Stimulated activated CD8-positive, alpha-beta memory T cell treated with anti-CD3 and anti-CD28 coated beads, Interleukin-12 subunit alpha, Interleukin-12 subunit beta, amount 100 ng/mL, for 1 hour (primary cell): ENCODE measurements at places on chromosomes 13 and 19.

GRCh38 chr19:13992025-13992424 is 14.1 kb downstream of the RFX1 start:
- no peak for DNase-seq

GRCh38 chr19:18604820-18605159 is 1.8 kb downstream of the CRLF1 start:
- no peak for DNase-seq

DNA sequence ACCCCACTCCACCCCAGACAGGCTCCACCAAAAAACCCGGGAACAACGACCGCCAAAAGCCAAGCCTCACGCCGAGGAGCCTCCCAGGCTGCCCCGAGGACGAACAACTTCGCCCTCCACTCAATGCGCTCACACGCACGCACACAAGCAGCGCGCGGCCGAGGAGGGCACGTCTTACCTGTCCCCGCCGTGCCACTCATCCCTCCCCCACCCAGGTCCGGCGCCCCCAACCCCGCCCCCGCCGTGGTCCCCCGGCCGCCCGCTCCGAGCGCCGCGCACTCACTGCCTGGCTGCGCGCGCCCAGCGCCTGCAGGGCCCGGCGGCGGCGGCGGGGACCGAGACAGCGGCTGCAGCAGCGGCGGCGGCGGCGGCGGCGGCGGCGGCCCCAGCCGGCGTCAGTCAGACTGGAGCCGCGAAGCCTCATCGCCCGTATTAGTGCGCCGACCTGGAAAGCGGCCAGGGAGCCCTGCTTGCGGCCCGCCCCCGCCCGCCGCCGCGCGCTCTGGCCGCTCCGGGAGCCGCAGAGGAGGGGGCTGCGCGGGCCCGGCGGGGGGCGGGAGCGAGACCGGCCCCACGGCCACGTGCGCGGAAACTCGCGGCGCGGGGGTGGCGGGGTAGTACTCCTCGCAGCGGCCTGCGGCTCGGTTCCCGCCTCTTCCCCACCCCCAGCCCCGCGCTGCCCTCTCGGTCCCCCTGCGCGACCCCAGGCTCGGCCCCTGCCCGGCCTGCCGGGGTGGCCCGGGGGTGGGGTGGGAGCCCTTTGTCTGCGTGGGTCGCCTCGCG is at the start of gene SMAD9:
Gene SMAD9, minus strand, starts transcription at position 406 of the 783 bp plus-strand sequence. CDS start 40,549 bp downstream, outside the sequence.
- DNase-seq = no peak

DNA sequence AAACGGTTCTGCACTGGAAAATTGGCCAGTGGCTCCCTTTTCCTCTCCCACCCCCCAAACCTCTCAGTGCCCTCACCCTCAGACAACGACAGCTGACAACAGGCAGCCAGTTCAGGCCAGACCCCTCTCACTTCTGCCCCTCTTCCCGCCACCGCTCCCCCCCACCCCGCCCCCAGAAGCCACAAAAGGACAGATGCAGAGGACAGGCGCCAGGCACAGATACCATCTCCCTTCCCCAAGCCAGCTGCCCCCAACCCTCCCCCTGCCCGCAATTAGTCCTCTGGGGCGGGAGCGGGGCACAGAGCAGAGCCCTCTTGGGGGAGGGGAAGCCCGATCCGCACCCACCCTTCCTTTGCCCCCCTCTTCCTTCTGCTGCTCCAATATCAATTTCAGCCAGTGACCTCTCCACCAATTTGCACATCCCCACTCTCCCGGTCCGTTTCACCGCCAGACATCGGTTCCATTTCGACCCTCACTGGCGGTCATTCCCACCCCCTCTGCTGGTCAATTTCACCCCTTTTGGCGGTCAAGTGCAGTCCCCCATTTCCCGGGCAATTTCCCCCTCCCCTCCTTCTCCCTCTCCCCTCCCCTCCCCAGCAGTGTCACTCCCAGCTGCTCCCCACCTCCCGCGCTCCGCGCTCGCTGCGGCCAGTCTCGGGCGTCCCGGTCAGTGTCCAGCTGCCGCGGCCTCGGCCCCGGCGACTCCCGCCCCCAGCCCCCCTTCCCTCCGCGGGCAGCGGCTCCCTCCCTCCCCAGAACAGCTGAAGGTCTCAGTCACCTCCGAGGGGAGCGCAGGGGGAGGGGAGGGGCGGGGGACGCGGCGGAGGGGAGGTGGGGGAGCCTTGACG is at the start of gene SHD:
Gene SHD, plus strand, starts transcription at position 848 of the 848 bp plus-strand sequence. CDS start 798 bp downstream, outside the sequence.
- no peak for DNase-seq

- no peak for DNase-seq
These were observed 281.1 kb downstream of the SPRY2 start for GRCh38 chr13:80059789-80060188.

DNA sequence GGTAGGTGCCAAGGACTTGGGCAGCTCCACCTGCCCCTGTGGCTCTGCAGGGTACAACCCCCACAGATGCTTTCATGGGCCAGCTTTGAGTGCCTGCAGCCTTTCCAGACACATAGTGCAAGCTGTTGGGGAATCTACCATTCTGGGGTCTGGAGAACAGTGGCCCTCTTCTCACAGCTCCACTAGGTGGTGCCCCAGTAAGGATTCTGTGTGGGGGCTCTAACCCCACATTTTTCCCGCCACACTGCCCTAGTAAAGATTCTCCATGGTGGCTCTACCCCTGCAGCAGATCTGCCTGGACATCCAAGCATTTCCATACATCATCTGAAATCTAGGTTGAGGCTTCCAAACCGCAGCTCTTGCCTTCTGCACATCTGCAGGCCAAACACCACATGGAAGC is 149.7 kb upstream of the FNDC3A start:
- no peak for DNase-seq

DNA sequence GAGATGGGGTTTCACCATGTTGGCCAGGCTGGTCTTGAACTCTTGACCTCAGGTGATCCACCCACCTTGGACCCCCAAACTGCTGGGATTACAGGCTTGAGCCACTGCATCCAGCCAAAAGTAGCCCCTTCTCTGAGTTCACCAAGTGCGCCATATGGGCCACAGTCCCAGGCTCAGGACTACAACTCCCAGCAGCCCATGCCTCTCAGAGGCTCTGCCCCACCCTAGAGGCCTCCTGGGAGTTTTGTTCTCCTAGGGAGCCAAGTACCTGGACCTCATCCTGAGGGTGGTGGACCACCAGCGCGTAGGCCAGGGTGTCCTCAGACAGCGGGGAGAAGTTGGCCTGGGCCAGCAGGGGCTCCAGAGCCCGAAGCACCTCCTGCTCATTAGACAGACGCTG is 18.8 kb downstream of the TMEM143 start:
- DNase-seq = no peak

GRCh38 chr13:39498471-39499114 is 104.4 kb downstream of the LHFPL6 start:
- no peak for DNase-seq

- no peak for DNase-seq
These were observed 27.7 kb upstream of the MCF2L start for GRCh38 chr13:112941349-112941748.

DNA sequence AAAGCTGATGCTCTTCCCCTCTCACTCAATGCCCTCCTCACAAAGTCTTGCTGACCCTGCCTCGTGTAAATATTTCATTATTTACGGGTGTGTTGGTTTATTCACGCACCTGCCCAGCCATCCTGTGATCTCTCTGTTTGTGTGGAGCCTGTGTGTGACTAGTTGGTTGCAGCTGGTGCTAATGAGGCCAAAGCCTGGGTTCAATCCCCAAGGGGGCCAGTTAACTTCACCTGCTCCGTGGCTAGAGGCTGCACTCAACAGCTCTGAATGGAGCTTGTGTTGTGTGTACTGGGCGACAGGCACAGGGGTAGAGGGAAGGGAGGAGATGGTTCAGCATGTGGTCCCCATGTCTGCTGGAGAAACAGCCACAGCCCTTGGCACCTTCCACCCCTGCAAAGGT is 109.5 kb downstream of the DNAJC15 start:
- DNase-seq = no peak

- no peak for DNase-seq
These were observed 31.3 kb upstream of the HOMER3 start for GRCh38 chr19:18972301-18972811.

DNA sequence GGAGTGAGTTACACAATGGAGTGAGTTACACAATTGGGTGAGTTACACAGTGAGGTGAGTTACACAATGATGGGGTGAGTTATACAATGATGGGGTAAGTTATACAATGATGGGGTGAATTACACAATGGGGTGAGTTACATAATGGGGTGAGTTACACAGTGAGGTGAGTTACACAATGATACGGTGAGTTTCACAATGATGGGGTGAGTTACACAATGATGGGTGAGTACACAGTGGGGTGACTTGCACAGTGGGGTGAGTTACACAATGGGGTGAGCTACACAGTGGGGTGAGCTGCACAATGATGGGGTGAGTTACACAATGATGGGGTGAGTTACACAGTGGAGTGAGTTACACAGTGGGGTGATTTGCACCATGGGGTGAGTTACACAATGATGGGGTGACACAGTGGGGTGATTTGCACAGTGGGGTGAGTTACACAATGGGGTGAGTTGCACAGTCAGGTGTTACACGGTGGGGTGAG is 52.5 kb upstream of the GAS6 start:
- no peak for DNase-seq

GRCh38 chr13:94479616-94480015 is at the start of gene DCT:
DCT (minus strand) TSS chr13:94479682; CDS start chr13:94479255, 427 bp downstream.
- no peak for DNase-seq

DNA sequence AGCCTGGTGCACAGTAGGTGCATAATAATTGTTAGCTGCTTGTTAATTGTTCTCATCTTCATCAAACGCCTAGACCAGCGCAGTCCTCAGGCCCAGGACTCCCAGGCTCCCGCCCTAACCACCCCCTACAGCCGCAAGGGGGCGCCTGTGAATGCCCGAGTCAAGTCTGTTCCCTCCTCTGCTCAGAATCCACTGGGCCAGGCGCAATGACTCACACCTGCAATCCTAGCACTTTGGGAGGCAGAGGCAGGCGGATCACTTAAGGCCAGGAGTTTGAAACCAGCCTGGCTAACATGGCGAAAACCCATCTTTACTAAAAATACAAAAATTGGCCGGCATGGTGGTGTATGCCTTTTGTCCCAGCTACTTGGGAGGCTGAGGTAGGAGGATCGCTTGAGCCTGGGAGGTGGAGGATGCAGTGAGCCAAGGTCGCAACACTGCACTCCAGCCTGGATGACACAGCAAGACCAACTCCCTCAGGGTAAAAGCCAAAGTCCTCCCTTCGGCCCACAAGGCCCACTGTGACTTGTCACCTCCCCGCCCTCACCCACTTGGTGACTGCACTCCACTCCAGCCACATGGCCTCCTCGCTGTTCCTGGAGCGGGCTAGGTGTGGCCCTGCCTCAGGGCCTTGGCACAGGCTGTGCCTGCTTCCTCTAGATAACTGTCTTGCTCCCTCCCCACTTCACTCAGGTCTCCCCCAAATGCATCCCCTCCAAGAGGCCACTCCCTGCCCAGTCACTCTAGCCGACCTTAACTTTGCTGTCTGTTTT is 9.1 kb downstream of the ZNF653 start:
- DNase-seq = peak; percentile 43

DNA sequence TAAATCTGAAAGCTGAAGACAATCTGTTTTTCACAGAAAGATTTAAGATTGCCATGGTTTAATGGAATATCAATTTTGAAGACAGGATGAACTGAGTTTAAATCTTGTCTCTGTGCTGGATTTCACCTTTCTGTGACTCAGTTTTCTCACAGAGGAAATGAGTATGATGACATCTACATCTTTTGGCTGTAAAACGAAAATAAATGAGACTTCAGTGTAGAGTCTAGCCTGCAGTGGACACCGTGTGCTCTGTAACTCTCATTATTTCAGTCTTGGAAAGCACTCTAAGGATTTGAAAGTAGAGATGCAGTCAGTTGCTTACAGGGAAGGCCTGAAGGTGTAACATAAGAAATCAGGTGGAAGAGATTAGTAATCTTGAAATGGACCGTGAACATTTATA is 150.4 kb downstream of the NALCN start:
- DNase-seq = no peak

DNA sequence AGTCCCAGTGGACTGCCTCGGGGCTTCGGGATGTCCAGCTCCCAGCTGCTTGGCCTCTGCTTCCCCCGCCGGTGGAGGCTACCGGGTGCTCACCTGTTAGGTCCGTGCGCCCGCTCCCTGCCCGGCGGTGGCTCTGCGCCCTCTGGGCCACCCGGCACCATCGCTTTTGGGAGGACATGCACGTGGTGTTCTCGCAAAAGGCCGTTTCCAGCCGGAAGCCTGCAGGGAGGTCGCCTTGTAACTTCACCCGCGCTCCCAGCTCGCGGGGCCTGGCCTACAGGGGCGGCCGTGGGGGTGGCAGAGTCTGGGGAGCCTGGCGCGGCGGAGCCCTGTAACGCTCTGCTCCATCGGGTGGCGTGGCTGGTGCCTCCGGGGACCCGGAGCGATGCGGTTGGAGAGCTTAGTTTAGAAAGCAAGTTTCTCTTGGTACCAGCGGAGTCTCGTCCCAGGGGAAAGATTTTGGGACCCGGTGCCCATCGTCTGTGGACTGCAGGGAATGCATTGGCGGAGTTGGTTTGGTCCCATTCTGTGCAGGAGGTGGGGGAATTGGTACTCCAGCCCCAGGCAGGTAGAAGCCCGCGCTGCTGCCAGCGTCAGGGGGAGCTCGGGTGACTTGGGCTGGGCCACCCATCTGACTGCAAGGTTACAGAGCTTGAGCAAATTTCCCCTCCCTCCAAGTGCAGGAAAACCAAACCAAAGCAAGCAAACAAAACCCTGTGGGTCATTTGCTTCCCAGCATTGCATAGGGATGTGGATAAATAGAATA is 673 bp downstream of the SPATA13 start:
- peak; percentile 17 for DNase-seq
